ENCODE measurements at places on chromosomes 7 and 10.

DNA sequence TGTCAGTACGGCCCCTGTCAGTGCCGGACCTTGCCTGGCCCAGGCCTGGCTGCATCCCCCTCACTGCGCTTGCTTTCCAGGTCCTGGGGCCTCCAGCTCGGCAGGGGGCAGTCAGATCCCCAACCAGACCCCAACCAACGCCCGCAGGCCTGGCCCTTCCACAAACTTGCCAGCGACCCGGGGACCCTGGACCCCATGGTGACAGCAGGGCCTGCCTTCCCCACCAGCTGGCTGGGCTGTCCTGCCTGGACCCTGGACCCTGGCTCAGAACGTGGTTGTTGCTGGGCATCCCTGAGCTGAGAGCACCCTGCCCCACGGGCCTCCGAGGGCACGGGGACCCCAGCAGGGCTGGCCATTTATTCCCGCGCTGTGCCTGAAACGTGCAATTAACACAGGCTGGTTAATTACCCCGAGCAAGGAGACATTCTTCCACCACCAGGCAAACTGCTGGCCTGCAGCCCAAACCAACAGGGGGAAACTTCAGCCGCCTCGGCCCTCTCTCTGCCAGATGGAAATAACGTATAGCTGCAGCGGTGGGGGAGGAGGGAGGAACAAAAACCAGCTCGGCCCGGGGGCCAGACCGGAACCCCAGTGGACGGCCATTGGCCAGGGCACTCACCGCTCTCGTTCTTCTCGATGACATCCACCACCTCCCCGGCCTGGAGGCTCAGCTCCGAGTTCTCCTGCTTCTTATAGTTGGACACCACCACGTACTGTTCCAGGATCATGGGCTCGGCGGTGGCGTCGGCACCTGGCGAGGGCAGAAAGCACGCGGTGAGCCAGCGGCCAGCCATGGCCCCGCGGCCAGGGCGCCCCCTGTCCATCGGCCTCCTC lies 167.1 kb downstream of the NEURL1 start:
- no peak for DNase-seq

DNA sequence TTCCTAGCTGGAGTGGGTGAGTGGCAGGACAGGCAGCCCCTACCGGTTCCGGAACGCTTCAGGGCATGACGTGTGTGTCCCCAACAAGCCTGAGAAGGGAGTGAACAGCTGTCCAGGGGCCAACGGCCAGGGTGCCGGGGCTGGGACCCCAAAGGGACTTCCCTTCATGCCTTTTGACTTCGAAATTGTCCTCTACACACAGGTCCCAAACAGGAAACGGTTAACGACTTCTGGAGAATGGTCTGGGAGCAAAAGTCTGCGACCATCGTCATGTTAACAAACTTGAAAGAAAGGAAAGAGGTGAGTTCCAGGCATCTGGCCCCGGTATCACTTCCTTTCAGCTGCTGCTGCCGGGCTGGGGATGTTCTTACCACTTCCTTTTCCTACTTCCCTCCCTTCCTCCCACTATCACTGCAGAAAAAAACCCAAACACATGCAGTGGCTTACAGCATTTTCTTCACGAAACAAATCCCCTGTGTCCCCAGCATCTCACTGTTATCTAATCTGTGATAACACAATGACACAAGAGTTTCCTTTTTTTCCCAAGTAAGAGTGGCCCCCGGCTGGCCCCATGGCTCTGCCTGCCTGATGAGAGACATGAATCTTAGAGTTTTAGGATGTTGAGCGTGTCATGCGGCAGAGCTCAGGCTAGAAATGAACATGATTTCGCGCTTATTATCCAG lies 63.2 kb downstream of the MKI67 start:
- peak; percentile 46 for DNase-seq

- DNase-seq: no peak
Observed at GRCh38 chr10:15155978-15156656, 12.4 kb downstream of the NMT2 start.

DNA sequence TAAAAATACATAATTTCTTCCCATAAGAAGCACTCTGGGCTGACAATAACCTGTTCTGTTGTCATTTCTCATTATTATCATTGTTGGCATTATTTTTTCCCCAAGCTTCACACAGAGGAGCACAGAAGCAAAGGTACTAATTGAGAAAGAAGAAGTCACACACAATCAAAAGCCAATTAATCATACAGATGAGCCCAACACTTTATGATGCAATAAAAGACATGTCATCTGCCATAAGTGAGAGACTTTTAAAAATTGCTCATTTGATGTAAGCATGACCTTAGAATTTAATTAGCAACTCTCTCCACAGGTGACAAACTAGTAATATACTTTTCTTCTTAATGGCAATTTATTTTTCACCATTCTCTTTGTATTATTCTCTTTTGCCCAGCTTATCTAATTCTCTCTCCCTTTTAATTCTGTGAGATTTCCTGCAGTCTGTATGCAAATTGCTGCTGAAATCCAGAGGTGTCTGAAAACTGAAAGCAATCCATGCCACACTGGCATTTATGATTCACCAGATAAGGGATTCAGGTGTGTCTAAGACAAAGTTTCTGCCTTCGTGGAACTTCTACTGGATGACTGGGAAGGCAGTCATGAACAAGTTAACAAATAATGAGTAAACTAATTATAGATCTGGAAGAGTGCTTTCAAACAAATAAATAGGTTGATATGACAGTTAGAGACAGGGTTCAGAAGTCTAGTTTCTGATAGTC lies 203.5 kb downstream of the CHCHD3 start:
- no peak for DNase-seq

DNA sequence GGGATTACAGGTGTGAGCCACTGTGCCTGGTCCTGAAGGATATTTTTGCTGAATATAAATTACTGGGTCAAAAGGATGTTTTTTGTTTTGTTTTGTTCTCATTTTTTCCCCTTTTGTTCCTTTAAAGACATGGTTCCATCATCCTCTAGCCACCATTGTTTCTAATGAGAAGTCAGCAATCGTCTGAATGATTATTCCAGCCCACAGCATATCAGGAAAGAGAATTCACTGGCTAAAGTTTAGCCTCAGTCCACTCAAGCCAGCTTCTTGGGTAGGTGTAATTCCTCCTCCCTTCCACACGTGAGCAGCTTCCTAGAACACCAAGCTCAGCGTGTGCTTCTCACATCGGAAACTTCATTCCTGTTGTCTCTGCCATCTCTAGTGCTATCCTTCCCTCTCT lies 112.8 kb upstream of the INSIG1 start:
- no peak for DNase-seq

GRCh38 chr7:130228840-130229502 lies 21.3 kb downstream of the SSMEM1 start:
- DNase-seq: no peak

- DNase-seq: no peak
Observed at GRCh38 chr7:78605119-78605518, 806.5 kb downstream of the PHTF2 start.

All from activated T-helper 2 cell treated with anti-CD3 and anti-CD28 coated beads, Interferon-gamma antibody, Interleukin-2, Interleukin-4, amounts not matched to agents 10 μg/mL and 5 μg/mL and 100 μg/mL, durations not matched to agents 14 hours and 24 hours and 36 hours (primary cell).